ENCODE measurements at places on chromosomes 4 and X.

DNA sequence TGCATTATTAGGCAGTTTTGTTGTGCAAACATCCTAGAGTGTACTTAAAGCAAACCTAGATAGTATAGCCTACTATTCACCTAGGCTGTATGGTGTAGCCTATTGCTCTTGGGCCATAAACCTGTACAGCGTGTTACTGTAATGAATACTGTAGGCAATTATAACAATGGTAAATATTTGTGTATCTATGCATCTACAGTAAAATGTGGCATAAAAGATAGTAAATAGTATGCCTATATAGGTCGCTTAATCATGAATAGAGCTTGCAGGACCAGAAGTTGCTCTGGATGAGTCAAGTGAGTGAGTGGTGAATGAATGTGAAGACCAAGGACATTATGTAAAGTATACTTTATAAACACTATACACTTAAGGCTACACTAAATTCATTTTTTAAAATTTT lies 16.6 kb downstream of the USO1 start:
- DNase-seq = no peak

- peak; percentile 14 for DNase-seq
Measured at GRCh38 chrX:72094894-72095293, 36.8 kb downstream of the RTL5 start.

DNA sequence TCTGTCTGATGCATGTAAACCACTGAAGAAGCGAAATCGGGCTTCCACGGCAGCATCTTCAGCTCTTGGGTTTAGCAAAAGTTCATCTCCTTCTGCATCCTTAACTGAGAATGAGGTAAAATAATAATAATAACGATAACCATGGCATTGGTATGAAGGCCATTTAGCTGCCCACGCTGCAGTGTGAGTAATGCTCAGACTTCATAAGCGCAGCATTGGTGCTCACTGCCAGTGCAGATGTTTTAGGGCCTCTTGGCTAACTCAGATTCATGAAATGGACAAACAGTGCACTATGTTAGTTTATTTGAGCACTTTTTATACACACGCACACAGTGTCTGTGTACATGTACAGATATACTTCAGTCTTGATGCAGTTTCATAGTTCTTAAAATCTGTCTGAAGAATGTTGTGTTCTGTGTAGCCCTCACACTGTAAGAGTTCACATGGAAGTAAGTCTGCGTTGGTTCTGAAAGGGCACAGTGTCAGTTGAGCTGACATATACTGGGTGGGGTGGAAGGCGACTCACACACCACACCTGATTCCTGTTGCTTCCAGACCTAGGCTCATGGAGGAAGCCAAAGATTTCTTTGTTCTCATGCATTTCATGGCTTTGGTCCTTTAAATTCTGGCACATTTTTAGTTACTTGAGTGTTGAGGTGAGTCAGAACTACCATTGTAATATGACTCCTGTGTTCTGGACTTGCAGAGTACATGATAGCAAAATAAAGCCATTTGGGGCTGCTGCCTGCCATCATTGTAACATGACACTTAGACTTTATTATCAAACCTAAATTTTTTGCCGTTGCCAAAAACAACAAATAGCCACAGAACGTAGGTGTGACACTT lies 68.7 kb downstream of the NSD2 start:
- DNase-seq = no peak

DNA sequence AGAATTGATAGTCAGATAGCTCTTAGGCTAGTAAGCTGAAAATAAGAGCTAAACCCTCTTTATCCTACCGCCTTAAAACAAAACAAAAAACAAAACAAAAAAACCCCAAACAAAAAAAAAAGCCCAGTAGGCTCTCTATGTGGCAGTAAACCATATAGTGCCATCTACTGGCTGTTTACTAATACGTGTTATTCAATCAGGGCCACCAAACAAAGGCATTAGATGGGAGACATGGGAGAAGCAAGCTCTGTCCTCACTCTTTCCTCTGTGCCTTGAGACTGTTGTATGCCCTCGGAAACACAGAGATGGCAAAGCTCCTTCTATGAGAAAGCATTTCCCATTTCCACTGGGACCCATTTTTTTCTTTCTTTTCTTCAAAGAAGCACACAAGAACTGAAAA lies 148.8 kb upstream of the MID1 start:
- DNase-seq = peak; percentile 57

DNA sequence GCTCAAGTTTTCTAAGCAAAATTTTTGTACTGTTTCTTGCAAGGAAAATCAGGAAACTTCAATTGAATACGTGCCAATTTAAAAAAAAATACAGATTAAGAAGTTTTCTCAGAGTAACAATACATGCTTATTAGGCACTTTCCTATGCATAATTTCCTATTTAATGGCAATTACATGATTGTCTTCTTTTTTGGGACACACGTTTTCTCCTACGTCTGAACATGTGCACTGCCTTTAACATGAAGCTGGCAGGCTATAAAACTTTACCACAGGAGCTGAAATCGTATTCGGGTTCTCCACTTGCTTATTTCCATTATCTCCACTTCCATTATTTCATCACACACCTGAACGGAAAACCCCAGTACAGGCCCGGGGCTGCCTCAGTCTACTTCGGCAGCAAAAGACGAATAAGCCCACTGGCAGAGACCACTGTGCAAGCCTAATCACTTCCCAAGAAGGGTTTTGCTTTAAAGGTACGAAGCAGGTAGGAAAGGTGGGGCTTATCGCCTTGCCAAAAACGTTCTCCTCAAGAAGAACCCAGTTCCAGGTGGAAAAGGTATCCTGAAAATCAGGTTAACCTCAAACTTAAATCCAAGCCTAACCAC lies 575 bp downstream of the RCHY1 start:
- DNase-seq = no peak

- DNase-seq = no peak
Measured at GRCh38 chr4:37326852-37327251, 82.3 kb downstream of the NWD2 start.

GRCh38 chrX:13084611-13085010 lies 40.2 kb upstream of the FAM9C start:
- DNase-seq = no peak

GRCh38 chrX:14039344-14039743 lies 9.7 kb upstream of the GEMIN8 start:
- peak; percentile 5 for DNase-seq

- DNase-seq = no peak
Measured at GRCh38 chr4:147594107-147594506, 23.1 kb upstream of the TMEM184C start.

DNA sequence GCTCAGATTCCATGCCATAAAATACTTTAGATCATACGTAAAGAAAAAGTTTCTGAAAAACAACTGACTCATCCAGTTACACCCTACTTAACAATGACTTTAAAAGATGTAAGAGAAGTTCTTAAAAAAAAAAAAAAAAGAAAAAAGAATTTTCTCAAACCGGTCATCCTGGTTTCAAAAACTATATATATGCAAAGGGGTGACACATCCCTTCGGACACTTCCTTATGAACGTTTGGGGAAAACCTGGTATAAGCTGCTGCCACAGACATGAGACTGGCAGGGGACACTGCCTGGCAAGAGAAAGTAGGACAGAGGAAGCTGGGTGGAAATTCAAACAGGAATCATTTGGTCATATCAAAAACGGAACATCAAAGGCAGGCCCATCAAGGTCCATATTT lies 81.2 kb upstream of the PRSS48 start:
- no peak for DNase-seq

DNA sequence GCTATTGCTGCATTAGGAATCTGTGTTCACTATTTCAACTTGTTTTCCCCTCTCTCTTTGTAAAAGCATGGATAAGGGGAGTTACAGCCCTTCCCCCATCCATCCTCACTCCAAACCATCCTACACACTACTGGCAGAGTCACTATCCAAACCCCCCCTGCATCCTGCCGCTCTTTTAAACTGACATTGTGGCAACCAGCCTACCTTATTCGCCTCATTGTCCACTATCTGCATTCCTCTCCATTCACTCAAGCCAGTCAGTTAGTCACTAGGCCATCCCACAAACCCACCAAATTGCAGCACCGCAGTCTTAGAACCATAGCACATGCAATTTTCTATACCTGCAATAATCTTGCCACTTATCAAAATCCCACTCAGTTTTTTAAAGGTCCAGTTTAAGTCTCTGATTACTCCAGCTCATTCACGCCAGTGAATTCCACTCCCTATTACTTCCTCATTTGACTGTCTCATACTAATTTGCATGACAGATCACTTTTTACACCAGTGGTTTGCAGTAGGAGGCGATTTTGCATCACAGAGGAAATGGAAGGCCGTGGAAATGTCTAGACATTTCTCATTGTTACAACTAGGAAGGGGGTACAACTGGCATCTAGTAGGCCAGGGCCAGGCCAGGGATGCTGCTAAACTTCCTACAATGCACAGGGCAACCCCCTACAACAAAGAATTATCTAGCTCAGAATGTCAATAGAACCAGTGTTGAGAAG lies 181.8 kb downstream of the HS6ST2 start:
- DNase-seq = no peak

DNA sequence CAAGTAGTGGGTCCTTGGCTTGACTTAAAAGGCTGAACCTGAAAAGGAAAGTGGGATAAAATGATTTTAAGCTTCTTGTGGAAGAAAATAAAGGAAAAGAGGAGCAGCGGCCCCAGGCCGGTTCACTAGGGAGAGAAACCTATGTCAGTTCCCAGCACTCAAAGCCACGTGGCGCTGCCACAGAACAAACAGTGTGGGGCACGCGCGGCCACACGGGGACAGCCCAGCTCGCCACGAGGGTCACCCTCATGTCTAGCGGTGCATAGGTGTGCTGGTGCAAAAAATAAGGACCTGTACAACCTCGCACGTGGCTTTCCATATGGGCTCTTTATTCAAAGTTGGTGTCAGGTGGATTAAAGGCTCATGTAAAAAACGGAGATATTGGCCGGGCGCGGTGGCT lies 17.1 kb downstream of the MSANTD1 start:
- no peak for DNase-seq

DNA sequence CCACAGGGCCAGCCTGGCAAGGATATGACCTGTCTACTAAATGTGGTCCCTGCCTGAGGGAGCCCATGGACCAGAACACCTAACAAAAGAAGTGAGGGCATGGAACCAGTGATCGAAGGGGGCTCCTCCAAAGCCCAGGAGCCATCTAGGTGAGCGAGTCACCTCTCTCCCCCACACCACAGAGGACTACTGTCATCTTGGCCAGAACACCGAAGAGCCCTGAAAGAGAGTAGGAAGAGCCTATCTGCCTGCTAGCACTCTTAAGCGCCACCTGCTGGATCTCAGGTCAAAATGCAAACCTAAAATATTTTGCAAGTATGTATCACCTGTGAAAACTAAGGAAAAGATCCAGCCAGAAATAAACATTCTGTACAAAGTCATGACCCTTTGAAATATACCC lies 137.9 kb upstream of the ZXDB start:
- DNase-seq = no peak

GRCh38 chr4:176614793-176615192 lies 177.9 kb downstream of the VEGFC start:
- no peak for DNase-seq

- peak; percentile 2 for DNase-seq
Measured at GRCh38 chr4:110049951-110050925, 137.6 kb downstream of the EGF start.

DNA sequence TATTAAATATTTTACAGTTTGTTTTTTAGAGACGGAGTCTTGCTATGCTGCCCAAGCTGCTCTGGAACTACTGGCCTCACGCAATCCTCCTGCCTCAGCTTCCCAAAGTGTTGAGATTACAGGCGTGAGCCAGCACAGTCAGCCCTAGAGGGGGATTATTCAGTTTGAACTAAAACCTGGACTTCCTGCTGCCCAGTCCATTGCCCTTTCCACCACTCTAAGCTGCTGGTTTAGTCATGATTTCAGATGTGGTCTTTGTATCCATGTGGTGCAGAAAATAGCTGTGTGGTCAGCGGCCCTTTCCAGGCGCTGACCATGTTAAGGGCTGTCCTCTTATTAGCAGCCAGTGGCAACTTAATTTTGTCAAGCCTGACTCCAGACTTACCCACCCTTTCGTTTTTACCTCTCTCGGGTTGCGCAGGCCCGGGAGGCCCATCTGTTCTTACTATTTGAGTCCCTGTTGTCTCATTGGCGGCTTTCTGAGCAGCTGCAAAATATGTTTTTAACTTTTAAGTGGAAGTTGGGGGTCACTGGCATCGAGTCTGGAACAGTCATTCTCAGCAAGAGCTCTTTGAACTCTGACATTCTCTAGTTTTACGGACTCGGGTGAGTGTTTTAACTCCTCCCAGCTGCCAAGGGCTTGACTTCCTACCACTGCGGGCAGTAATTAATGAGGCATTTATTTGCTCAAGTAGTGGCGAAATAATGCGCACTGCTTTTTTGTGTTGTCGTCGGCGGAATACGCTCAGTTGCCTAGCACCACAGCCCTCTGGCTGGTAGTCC lies 773 bp upstream of the VMA21 start:
- DNase-seq = peak; percentile 87

DNA sequence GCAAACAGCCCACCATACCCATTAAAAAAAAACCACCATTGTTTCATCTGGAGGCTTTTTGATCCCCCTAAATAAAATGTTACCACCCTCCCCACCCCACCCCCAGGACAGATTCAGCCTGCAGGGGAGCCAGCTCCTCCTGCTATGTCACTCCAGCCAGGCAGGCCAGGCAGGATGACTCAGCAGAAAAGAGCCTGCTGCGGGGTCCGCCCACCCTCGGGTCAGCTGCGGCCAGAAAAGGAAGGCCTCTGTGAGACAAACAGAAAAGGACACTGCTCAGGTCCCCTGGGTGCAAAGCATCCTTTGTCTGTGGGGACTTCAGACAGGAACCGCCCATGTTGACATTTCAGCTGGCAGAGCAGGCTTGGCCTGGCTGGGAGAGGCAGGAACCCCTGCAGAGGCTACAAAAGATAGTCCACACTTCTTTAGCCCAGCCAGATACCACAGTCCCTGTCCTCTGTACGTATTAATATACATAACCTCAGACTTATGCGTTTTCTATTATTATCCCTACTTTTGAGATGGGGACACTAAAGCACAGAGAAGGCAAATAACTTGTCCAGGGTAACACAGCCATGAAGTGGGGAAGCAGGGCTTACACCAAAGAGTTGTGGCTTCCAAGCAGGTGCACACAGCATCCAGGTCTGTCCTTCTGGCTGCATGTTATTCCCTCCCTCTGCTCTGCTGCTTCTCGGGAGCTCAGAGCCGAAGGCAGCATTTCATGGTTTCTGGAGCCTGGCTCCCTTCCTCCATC lies 147.7 kb downstream of the CPEB2 start:
- DNase-seq = peak; percentile 15
